Choroid plexus epithelial cell (primary cell): ENCODE measurements at places on chromosomes 6 and 20.

GRCh38 chr20:15716256-15716655 is 857.0 kb downstream of the KIF16B start:
- peak; percentile 13 for DNase-seq

DNA sequence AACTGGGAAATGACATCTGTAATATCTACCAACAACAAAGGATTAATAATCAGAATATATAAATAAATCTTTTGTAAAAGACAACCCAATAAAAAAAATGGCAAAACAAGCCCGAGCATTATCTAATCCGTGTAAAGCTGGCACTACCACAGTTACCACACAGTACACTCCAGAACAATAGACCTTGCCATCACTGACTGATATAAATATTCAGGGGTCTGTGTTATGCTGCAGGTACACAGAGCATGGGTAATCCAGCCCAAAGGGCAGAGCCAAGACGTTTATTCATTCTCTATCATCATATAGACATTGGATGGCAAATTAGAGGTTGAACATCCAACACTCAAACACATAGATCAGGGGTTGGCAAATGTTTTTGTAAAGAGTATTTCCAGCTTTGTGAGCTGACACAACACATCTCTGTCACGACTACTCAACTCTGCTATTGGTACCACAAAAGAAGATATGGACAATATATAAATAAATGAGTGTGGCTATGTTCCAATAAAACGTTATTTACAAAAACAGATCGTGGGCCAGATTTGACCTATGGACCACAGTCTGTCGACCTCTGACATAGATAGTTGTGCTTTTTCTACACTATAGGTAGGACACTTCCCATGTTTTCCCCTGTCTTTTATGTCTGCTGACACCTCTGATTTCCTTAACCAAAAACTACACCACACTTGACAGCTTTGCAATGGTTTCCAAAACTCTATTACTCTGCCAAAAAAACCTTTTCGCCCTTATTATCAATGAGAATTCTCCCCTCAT is 4.5 kb downstream of the NCOA6 start:
- DNase-seq: no peak

GRCh38 chr20:62239278-62239879 is 1.1 kb downstream of the OSBPL2 start:
- peak; percentile 9 for DNase-seq

DNA sequence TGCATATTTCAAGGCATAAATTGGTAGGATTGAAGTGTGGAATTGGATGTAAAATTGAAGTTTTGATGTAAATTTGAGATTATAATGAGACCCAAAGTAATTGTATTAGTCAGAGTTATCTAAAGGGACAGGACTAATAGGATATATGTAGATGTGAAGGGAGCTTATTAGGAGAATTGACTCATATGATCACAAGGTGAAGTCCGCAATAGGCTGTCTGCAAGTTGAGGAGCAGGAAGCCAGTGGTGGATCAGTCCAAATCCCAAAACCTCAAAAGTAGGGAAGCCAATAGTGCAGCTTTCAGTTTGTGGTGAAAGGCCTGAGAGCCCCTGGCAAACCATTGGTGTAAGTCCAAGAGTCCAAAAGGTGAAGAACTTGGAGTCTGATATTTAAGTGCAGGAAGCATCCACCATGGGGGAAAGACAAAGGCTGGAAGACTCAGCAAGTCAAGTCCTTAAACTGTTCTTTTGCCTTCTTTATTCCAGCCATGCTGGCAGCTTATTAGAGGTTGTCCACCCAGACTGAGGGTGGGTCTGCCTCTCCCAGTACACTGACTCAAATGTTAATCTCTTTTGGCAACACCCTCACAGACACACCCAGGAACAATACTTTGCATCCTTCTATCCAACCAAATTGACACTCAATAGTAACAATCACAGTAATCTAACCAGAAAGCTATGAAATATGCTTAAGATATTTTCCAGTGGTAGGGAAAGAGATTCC is 442.6 kb upstream of the PTCHD4 start:
- no peak for DNase-seq

GRCh38 chr6:56814308-56814707 is 140.6 kb upstream of the BEND6 start:
- no peak for DNase-seq

DNA sequence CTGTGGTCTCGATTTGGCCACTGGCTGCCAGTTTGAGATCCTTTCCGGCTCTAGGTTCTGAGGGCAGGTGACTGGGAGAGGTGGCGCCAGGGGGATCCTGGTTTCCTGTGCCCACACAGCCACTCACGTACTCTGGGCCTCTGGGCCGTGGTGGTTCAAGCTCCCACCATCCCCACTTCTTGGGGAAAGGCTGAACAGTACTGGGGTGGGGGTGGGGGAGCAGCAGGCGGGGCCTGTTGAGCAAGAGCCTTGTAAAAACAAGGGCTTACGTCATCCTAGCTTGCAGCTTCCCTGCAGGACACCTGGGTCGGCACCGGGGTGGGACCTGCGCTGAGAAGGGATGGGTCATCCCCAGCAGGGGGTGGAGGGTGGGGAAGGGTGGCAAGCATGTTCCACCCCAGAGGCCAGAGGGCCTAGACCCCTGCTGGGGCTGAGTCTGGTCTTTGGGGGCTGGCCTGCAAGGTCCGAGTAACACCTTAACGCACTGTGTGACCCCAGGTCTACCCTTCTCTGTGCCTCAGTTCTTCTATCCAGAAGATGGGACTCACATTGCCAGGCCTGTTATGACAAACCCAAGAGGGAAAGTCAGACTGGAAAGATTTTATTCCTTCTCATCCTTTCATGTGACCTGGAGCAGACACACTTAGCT is 3.1 kb upstream of the CEBPB start:
- DNase-seq: peak; percentile 93

- peak; percentile 62 for DNase-seq
These were observed 146.2 kb upstream of the ECI2 start for GRCh38 chr6:4281341-4282293.

DNA sequence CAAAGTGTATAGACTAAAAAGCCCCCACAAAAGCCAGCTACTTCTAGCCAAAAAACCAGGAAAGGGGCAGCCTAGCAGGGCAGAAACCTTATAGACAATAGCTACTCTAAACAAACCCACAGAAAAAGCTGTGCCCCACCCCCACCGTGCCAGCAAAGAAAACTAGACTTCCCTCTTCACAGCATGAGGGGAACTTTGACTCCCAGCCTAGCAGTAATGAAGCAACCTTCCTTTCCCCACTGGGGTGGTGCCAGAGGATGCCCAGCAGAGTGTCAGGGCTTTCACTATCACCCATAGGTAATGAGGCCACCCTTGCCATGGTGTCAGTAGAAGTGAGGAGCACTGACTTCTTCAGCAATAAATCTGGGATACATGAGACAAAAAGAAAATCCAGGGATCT is 99.0 kb upstream of the LGSN start:
- no peak for DNase-seq

GRCh38 chr20:22071841-22072240 is 366.4 kb downstream of the PAX1 start:
- no peak for DNase-seq

DNA sequence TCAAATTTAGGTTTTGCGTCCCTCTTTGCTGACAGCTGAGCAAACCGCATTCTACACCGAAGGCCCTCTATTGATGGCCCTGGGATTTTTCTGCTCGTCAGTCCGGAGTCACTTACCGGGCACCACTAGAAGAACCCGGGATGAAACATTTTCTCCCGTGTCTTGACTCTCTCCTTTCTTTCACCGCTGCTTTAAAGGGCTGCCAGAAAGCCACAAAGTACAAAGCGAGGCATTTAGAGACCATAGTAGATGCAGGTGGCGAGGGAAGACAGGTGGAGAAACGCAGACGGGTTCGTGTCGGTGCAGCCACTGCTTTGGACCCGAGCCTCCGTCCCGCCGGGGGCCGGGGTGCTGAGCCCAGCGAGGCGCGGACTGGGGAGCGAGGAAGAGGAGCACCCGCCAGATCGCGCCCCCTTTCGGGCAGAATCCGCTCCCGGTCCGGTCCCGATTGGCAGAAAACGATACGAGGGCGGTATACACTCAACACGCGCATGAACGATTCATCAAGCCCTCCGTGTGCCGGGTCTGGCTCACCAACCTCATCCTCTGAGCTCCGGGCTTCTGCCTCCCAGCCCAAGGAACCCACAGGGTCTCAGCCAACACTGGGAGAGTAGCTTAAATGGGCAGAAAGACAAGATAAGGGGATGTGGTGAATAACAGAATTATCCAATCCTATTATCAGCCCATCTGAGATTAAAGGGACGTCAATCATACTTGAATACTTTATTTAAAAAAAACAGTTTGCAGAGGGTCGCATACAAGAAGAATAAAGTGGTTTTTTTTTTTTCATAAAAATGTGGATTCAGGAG is 84.9 kb downstream of the TRIM27 start:
- DNase-seq: peak; percentile 82

GRCh38 chr6:156872903-156873302 is 95.7 kb downstream of the ARID1B start:
- no peak for DNase-seq

- DNase-seq: no peak
These were observed 880.8 kb downstream of the PHF3 start for GRCh38 chr6:64516393-64516792.

DNA sequence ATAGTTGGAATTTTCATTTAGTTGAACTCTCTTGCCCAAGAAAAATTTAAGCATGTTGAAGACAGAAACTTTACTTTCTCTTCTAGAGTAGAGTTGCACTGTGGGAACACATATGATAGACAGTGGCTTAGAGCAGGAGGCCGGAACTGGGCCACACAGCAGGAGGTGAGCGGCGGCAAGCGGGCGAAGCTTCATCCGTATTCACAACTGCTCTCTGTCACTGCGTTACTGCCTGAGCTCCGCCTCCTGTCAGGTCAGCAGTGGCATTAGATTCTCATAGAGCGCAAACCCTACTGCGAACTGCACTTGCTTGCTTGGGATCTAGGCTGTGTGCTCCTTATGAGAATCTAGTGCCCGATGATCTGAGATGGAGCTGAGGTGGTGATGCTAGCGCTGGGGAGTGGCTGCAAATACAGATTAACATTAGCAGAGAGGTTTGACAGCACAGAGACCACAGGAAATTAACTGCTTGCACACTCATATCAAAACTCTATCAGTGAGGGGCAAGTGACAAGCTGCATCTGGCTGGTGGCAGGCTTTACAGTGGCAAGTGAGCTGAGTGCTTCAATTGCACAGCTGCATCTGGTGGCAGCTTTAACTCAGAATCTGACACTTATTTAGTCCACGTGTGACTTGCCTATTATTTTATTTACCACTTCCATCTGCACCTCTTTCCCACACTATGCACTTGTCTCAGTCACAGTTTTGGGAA is 174.9 kb upstream of the C6orf118 start:
- DNase-seq: peak; percentile 7

- no peak for DNase-seq
These were observed 48.2 kb upstream of the HIVEP1 start for GRCh38 chr6:11963756-11964500.

DNA sequence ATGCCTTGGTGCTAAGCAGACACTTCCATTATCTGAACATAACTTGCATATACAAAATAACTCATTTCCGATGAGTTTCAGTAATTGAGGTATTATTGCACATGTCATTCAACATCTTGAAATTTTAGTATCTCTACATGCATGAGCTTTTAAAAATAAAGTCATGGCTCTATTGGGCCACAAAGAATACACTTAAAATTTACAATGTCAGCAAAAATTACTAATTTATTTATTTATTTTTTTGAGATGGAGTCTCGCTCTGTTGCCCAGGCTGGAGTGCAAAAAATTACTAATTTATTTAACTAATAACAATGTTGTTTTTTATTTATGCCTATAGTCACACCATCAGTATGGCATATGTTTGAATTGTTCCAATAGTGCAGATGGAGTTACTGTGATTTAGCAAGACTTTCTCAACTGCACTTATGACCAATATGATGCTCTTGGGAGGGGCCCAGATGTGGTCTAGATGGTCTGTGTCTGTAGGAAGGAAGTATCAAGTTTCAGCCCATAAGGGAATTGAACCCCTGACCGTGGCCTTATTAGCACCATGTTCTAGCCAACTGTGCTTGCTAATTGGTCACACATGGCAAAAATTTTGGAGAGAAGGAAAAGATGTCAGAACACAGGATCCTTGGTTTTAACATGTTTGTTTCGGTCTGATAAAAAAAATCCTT is 370.7 kb upstream of the TSHZ2 start:
- DNase-seq: no peak

DNA sequence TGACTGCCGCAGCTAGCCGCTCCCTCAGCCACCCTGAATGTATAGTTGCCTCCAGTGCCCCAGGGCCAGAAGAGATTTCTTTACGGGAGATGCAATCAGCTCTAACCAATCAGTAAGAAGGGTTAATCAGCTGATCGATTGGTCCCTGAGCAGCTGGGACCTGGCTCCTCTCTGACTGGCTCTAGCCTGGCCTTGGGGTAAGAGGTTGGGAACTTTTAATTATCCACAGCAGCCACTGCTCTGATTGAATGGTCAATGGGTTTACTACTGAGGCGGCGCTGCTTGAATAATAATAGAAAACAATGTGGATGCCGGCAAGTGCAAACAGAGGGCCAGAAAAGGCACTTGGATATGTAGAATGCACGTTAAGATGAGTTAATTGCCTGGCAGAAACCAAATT is 99.8 kb downstream of the TFAP2A start:
- no peak for DNase-seq

DNA sequence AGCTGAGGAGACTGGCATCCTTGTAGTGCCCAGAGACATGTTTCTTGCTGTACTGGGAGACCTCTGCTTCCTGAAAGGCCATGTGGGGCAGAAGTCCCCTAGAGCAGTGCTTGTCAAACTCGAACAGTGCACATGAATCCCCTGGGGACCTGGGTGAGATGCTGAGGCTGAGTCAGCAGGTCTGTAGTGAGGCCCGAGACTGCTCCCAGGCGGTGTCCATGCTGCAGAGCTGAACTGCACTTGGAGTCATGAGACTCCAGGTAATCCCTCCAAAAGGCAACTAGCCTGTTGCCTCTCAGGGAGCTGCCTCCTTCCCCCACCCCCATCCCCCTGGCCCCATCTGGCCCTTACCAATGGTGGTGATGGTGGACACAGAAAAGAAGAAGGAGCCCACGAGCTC is 3.7 kb downstream of the KCNK17 start:
- DNase-seq: no peak

DNA sequence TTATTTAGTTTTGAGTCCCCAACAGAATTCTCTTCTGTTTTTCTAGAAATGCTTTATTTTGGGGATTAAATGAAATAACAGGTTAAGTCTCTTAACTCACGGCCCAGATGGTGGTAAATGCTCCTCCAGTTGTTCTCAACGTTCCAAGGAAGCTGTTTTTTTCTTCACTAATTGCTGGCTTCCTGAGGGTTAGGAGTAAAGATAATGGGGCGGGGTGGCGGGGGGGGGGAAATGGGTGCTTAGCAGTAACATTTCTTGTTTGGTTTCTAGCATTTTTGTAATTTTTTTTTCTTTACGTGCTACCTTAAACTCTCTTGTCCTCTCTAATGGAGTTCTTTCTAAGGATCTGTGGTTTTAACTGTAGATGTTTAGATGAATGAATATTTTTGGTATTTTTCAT is 2.2 kb downstream of the SRSF3 start:
- no peak for DNase-seq
